ENCODE measurements at places on chromosomes 11 and 22.

- DNase-seq: no peak
Observed at GRCh38 chr11:7964873-7965272, 374 bp downstream of the NLRP10 start.

- no peak for DNase-seq
Observed at GRCh38 chr11:94567181-94567670, at the start of gene PIWIL4. TSS of gene PIWIL4 (plus strand) at chr11:94567368. CDS start at chr11:94567519, 151 bp downstream.

DNA sequence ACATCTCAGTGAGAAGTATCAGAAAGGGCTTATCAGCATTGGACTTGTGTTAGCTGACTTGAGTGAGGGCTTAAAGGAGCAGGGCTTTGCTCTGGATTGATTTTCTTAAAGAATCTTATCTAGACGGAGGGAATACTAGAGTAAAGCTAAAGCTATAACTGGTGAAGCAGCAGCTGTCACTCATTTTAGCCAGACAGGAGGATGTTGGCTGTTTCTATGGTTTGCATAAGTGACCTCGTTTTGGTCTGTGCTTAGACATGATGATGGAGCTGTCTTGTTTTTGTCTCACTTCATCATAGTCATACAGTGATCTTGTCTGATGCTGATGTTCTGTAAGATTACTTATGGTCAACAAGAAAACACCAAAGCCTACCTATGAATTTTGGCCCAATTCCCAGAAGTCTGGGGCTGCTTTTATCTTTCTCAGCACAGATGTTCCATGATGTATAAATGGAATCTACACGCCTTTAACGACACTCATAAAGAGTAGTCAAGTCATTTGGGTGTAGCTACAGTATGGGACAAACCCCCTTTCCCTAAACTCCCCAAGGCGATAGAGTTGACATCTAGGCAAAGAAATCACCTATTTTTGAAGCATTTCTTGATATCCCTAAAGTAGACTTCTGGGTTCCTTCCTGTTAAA lies 77.5 kb upstream of the UCP3 start:
- DNase-seq: peak; percentile 21

- DNase-seq: no peak
Observed at GRCh38 chr11:95565724-95566141, 223.8 kb downstream of the FAM76B start.

DNA sequence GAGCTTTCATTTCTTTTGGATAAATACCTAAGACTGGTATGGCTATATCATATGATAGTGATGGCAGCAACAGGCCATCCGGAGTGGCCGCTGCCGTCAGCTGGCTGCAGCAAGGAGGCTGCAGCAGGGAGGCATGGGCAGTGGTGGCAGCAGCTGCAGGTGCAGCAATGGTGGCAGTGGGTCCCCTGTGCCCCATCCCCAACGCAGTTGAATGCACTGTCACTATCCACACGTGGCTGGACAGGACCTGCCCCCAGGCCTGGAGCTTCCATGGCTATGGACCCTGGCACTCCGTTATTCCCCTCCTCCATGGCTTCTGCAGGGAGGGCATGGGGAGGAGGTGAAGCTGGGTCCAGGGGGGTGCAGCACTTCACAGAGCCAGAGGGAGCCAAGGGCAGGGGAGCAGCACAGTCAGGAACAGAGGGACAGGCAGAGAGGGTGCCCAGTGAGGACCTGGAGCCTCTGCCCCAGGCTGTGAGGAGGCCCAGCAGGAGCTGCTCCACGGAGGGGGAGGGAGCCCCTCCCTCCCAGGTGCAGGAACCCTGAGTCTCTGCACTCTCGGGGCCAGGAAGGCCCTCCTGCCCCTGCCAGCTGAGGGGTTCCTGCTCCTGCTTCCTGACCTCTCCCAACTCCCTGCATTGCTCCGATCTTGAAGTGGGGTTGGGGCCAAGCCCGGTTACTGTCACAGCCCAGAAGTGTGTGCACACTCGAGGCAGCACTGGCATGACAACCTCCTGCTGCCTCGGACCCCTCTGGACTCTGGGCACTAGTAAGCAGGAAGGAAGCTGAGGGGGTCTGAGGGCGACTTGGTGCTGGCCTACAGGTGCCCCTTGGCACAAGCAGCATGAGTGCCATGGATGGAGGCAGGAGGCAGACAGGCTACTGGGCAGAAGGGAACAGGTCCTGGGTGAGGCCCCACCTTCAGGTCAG lies 466.3 kb downstream of the GUCY1A2 start:
- DNase-seq: no peak

DNA sequence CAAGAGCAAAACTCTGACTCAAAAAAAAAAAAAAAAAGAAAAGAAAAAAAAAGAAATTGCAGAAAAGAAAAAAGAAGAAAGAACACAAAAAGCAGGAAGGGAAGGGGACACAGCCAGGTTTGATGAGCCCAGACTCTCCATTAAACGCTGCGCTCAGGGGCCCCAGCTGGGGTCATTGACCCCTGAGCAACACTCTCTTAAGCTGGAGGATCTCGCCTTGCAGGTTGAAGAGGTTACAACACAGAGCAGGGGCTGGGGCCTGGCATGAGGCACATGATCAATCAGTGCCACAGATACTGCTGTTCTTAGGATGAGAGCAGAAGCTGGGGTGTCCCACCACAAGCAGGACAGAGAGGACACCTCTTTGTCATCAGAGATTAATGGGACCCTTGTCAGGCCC lies 7.8 kb downstream of the FGF3 start:
- no peak for DNase-seq

DNA sequence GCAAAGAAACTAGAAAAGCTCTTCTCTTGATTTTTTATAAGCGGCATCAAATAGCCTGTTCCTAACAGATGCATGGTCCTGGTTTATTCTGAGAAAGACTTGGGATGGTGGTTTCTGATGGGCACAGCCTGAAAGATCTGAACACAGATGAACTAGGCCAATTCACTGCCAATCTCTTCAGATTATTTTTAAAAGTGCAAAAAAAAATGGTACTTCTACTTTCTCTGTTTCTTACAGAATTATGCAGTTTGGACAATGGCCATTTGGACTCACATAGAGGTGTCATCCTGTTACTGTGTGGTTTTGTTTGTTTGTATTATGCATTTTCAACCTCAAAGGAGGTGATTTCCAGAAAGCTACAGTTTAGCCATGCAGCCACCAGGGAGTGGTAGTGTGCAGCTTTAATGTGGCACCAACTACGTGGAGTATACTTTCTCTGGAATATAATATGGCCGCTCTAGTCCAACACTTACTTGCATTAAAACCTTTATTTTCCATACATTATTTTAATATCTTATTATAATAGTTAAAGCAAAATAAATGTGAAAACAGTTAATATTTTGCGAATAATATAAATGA lies 469.8 kb upstream of the KIRREL3 start:
- DNase-seq: no peak

GRCh38 chr11:44570411-44571155 lies 5.1 kb downstream of the CD82 start:
- no peak for DNase-seq

DNA sequence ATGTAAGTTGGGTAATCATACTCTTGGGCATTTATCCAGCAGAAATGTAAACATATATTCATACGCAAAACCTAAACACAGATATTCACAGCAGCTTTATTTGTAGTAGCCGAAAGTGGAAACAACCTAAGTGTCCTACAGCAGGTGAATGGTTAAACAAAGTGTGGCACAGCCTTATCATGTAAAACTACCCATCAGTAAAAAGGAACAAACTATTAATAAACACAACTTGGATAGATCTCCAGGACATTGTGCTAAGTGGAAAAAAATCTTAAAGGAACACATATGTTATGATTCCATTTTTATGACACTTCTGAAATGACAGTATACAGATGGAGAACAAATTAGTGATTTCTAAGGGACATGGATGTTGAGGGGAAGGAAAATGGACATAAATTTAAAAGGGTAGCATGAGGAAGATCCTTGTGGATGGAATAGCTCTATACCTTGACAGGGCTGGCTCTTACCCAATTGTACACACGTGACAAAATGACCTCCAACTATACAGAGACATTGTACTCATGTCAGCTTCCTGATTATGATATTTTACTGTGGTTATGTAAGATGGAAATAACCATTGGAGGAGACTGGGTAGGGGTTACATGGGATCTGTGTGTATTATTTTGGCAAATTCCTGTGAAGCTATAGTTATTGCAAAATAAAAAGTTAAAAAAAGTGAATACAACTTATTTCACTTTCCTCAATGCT lies 15.4 kb downstream of the ANO5 start:
- DNase-seq: no peak

DNA sequence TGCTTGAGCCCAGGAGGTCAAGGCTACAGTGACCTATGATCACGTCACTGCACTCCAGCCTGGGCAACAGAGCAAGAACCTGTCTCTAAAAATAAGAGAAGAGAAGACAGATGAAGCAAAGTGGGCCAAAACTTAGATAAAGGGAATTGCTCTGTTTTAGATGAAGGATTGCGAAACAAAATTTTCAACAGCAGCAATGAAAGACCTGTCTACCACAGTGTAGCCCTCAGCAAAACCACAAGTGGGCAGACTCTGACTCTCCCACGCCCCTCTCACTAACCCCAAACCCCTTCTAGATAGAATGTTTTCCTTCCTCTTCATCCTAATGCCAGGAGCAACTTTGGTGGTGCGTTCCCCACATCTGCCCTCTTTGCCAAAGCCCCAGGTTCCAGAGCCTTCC lies 105.6 kb upstream of the ALDH3B2 start:
- DNase-seq: no peak

DNA sequence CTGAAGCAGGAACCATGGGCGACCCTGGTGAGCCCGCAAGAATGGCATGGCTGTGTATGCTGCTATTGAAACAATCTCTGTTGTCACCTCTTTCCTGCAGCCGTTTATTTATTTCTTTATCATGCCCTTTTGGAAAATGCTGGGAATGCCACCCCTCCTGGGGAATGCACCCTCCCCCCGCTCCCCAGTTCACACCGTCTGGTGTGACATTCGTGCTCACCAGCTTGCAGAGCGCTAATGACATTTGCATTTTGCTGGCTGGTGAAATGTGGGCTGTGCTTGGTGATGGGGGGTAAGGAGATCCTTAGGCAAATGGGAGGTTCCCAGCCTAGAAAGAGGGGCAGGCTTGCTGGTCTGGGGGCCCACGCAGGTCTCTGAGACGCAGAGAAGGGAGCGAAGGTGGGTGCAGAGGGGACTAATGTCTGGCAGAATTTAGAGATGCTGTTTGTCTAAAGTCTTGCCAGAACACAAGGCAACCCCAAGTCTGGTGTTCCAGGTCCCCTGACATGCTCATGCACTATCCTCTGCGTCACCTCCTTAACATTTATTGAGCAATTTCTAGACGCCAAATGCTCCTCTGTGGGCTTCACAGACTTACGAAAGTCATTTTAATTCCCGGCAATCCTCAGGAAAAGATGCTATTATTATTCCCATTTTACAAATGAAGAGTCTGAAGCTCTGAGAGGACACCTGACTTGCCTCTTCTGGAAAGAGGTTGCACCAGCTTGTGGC lies 91.7 kb downstream of the TP53I11 start:
- no peak for DNase-seq

GRCh38 chr11:111395081-111395480 lies 16.0 kb upstream of the POU2AF1 start:
- no peak for DNase-seq

DNA sequence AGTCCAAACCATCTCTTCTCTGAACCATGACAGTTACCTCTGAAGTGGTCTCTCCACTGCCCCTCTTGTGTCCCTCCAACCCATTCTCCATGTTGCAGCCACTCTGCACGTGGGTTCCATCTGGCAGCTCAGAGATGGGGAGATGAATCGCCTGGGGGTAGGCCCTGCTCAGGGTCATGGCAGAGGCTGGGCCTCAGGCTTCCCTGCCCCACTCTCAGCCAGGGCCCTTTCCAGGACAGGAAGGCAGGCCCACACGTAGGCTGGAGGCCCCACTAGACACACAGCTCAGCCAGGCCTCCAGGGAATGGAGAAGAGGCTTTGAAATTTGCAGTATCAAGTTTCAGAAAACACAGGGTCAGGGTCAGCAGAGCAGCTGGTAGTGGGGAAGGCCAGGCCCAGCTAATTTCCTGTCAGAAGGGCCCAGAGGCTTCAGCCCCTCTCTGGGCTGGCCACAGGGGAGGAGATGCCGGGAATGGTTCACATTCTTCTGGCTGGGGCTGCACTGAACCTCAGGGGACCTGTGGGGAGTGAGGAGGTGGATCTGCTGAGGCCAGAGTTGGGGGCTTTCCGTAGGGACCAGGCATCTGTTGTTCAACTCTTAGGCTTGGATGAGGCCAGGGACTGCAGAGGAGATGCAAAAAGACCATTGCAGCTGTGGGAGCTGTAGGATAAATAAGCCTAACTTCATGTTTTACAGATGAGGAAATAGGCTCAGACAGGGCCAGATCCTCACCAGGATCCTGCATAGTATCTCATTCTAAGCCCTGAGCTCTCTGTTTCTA lies 101.6 kb downstream of the SWAP70 start:
- DNase-seq: no peak

DNA sequence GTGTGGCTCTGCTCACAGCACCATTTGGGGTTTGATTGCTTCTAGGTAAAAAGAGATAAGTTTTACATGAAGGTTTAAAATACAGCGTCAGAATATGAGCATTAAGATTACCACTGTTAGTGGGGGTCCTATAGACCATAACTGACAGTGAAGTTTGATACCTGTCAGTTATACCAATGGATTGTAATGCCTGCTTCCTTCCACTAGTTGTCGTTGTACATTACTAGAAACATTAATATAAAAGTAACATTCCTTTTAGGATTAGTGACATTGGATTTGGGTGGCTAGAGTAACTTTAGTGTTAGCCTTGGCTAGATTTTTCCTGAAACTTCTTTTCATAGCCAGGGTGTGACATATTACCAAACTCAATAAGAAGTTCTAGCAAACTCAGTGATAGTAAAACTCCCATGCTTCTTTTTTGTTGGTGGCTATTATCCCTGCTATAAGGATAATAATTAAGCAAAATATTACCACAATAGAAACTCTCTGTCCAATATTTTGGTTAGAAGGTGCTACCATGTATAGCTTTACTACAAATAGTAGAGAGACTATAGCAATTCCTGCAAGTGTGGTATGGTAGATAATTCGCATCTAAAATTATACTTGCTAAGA lies 57.1 kb downstream of the FAM181B start:
- no peak for DNase-seq

DNA sequence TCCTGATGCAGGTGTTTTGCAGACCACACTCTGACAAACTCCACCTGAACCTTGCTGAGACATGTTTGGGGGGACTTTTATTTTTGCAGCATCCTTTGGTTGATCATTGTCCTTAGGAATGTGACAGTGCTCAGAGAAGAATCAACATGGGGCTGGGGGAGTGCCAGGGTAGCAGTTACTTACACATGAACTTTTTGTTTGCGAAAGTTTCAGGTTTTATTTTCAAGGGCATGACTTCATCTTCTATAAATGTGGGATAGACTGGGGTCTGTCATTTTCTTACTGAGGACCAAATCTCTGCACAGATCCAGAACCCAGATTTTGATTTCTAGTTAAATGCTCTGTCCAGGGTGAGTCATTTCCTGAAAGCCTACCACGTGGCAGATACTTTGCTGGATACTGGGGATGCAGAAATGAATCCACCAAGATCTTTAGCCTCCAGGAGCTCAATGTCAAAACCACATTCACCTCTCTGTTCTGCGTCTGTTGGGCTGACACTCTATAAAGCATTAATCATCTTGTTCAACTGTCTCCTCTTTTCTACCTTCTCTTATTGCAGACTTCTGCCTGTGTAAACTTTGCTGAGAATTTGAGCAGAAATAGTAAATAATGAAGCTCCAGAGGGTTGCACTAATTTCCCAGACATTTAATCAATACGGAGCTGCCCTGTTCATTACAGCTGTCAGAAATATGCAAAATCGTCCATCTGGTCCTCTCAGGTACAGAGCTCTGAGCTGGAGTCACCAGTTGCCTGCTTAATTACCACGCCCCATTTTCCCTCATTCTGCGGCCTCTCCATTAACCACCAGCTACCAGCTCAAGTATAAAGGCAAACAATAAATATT lies 387.9 kb downstream of the MIAT start:
- DNase-seq: no peak

GRCh38 chr11:103805688-103806009 lies 230.8 kb upstream of the DDI1 start:
- DNase-seq: no peak
